Cortex of kidney (tissue), 1 donor: ENCODE measurements at places on chromosomes 7 and 10.

DNA sequence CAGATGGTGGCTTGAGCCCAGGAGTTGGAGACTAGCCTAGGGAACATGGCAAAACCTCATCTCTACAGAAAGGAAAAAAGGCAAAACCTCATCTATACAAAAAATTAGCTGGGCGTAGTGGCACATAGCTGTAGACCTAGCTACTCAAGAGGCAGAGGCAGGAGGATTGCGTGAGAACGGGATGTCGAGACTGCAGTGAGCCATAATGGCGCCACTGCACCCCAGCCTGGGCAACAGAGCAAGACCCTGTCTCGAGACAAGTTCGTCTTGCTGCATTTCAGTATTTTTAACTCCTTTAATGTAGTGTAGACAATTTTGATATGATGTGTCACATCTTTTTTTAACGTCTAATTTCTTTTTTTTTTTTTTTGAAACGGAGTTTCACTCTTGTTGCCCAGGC is 31.4 kb upstream of the KMT2C start:
- DNase-seq = no peak

GRCh38 chr7:120402079-120402767 is 129.2 kb downstream of the KCND2 start:
- DNase-seq = no peak

- no peak for DNase-seq
Observed at GRCh38 chr10:49351669-49352068, 44.2 kb downstream of the DRGX start.

GRCh38 chr7:95493247-95493646 is 7.5 kb downstream of the ASB4 start:
- no peak for DNase-seq

GRCh38 chr10:32131388-32131787 is 75.2 kb upstream of the KIF5B start:
- DNase-seq = no peak

DNA sequence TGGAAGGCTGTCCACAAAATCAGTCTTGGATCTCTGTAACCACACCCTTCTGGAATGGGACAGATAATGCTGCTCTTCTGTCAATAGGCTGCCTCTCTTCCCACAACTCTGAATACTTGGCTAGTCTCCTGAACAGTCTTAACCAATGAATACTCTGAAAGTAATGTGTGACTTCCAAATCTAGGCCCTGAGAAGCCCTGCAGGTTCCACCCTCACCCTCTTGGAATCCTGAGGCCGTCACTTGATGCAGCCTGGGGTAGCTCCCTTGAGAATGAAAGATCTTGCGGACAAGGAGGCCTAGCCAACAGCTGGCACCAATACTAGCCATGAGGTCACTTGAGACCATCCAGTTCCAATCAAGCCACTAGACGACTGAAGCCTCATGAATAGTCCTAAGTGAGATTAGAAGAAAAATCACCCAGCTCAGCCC is 109.2 kb downstream of the ARHGAP12 start:
- no peak for DNase-seq

DNA sequence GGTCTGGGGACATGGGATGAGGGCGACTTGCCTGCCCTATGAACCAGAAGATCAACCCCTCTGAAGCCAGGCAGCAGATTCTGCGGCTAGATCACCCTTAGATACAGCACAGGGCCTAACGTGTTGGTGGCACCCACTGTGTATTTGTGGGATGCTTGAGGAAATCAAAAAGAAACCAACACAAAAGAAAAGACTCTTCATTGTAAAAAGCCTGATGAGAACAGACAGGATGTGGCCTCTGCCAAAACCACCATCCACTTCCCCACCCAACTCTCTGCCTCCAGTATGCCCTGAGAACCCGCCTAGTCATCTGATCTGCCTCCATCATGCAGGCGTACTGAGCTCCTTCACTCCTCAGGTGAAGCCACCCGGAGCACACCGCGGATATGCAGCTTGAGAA is 97.2 kb upstream of the INSYN2A start:
- no peak for DNase-seq

DNA sequence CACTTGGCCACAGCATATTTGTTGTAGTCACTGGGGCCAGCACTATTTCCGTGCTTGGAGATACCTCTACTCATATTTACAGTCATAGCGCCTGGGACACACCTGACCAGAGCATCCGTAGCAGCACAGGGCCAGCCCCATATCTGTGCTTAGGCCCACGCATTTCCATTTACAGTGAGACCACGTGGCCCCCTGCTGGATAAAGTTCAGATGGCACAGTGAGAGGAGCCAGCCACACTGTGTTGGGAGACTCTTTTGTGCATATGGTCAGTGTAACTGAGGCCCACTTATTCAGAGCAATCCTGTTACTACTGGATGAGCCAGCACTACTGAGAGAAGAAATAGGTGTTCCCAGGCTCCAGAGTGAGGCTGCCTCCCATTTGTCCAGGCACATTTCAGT is 455.3 kb downstream of the REEP3 start:
- DNase-seq = no peak

DNA sequence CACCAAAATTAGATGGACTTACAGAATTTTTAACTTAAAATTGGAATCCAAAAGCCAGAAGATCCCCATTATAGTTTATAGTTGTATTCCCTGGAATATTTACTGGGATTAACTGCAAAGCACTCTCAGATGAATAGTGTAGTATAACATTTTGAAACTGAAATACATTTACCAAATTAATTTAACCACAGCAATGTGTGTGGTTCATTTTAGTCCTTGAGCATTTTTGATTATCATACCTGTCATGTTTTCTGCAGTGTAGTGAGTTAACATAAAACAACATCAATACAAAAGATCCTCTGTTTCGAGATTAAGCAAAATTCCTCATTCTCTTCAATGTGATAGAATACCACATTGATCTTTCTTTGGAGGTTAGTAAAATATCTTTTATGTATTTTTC is 3.7 kb downstream of the VIM start:
- DNase-seq = no peak

GRCh38 chr7:74656441-74656836 is 1.1 kb upstream of the GTF2I start:
- DNase-seq = no peak

- DNase-seq = no peak
Observed at GRCh38 chr10:1652151-1652550, 85.2 kb downstream of the ADARB2 start.

GRCh38 chr10:127932521-127933270 is 25.8 kb downstream of the PTPRE start:
- DNase-seq = no peak

- DNase-seq = no peak
Observed at GRCh38 chr7:80821771-80822319, 97.0 kb downstream of the SEMA3C start.

DNA sequence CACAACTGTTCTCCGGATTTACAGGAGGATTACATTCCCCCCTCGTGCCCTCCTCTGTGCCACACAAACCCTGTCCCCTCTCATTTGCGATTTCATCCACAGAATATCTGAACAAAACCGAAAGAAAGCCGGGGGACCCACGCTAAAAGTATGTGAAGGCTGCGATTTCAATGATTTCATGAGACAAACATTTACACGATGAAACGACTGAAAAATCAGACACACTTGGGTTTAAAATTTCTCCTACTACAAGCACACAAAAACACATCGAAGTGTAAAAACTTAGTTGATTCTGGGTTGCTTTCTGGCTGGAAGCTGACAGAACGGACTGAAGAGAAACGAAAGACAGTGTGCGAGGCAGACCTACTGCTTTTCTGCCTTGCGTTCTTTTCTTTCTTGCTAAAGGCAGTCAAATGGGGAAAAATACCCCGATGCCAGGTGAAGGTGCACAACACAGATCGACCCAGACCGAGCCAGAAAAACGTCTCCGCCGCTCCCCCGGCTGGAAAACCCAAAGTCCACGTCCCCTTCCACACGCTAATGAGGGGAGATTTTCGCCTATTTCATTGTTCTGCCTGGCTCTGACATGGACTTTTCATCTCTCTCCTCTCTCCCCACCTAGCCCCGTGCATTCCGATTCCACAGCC is 1.2 kb downstream of the HIPK2 start:
- no peak for DNase-seq

- no peak for DNase-seq
Observed at GRCh38 chr7:117069379-117069778, 116.1 kb downstream of the ST7 start.

- DNase-seq = no peak
Observed at GRCh38 chr10:85767891-85768290, 598.7 kb downstream of the GRID1 start.

- no peak for DNase-seq
Observed at GRCh38 chr7:98314469-98314868, 33.0 kb downstream of the BRI3 start.

DNA sequence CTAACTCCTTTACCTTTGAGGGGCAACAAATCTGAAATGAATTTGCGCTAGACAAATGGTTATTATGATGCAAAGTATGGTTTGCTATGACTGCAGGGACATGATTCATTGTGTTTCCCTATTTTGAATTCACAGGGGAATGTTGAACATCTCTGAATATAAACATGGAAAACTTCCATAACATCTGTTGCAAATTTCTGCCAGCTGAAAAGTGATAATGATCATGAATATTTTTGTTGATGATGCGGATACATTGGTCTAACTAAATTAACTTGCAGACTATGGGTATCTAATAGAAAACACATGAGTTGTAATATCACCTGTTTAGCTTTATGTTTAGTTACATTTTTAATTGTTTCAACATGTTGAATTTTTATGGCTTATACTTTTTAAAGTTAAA is 1325.5 kb downstream of the REEP3 start:
- no peak for DNase-seq

DNA sequence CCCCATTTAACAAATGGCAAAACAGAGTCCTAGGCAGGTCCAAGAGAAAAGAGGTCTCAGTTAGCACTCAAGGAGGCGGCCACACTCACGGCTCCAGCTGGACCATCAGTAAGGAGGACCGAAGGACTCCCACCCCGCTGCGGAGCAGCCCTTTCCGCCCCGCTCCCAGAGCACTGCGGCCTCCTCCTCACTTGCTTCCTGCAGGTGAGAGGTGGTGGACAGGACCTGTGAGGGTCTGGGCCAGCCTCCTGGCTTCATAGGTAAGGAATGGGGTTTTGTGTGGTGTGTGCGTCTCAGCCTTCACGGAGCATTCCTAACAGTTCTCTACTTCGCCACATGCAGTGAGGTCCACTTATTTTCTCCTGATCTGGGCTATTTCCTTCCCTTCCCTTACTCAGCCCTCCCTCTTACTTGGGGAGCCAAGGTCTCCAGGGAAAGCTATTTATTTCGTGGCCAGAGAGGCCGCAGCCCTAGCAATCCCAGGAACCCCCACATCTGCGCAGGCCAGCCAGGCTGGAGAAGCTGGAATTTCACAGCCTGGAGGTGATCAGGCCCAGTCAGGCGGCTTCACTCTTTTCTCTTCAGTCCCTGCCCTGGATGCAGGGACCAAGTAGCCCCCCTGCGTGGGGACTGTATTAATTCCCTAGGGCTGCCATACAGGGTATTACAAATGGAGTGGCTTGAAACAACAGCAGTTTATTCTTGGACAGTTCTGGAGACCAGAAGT is 45.9 kb downstream of the ZNF783 start:
- DNase-seq = no peak

DNA sequence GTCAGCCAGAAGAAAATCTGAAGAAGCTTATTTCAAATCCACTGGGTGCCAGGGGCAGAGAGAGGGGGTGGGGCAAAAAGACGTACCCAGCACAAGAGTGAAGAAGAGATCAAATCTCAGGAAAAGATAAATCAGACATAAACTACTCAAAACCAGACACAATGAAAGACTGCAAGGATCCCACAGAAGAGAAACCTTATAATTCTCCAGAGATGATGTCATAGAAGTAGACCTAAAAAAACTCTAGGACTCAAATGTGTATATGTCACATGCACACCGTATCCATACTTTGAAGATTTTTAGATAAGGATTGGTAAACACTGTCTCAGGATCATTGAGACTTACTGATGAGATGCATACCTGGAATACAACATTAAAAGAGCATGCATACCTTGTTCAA is 98.5 kb upstream of the PIK3CG start:
- no peak for DNase-seq

GRCh38 chr10:82251222-82251906 is 376.4 kb downstream of the NRG3 start:
- no peak for DNase-seq

DNA sequence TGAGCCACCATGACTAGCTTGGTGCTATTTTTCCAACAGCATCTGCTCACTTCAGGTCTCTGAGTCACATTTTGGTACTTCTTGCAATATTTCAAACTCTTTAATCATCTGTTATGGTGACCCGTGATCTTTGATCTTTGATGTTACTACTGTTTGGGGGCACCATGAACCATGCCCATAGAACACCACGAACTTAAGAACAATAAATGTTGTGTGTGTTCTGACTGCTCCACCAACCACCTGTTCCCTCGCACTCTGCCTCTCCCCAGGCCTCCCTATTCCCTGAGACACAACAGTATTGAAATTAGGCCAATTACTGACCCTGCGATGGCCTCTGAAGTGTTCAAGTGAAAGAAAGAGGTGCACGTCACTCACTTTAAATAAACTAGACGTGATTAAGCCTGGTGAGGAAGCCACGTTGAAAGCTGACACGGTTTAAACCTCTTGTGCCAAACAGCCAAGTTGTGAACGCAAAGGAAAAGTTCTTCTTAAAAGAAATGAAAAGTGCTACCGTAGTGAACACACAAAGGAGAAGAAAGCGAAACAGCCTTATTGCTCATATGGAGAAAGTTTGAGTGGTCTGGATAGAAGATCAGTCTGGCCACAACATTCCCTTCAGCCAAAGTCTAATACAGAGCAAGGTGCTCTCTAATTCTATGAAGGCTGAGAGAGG is 27.2 kb upstream of the ATP6V0A4 start:
- no peak for DNase-seq

GRCh38 chr7:157547611-157548010 is 210.8 kb downstream of the DNAJB6 start:
- DNase-seq = no peak

DNA sequence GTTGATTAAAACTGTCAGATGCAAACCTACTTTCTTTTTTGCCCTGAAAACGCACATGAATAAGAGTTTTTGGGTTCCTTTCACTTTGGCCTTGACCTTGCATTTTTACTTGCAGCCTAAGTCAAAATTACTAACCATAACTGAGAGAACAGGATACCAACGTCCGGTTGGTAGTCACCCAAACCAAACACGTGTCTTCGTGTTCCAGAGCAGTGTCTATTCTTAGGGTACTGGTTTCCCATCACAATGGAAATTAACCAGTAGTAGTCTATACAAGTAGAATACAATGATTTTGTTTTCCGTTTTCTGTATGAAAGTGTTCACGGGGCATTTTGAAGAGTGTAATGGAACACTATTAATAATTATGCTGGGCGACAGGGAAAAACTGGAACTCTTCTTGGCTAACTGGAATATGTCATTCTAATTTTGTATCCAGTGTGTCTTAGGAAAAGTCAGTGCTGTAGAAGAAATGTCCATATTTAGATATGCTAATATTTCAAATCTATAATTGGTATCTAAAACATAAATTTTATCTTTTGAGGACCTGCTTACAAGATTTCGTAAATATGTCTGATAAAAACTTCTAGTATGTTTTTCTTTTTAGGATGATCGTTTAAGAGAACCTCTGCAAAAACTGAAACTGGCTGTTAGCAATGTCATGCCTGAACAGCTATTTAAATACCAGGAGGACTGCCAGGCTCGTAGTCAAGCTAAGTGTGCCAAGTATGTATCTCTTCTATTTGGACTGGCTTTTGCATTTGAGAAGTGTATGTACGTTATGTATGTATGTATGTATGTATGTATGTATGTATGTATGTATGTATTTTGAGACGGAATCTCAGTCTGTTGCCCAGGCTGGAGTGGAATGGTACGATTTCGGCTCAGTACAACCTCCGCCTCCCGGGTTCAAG is 40.9 kb downstream of the UBN2 start:
- DNase-seq = no peak

- DNase-seq = no peak
Observed at GRCh38 chr7:105024734-105025133, 10.7 kb downstream of the KMT2E start.
